ENCODE measurements at places on chromosomes 16 and 17.

DNA sequence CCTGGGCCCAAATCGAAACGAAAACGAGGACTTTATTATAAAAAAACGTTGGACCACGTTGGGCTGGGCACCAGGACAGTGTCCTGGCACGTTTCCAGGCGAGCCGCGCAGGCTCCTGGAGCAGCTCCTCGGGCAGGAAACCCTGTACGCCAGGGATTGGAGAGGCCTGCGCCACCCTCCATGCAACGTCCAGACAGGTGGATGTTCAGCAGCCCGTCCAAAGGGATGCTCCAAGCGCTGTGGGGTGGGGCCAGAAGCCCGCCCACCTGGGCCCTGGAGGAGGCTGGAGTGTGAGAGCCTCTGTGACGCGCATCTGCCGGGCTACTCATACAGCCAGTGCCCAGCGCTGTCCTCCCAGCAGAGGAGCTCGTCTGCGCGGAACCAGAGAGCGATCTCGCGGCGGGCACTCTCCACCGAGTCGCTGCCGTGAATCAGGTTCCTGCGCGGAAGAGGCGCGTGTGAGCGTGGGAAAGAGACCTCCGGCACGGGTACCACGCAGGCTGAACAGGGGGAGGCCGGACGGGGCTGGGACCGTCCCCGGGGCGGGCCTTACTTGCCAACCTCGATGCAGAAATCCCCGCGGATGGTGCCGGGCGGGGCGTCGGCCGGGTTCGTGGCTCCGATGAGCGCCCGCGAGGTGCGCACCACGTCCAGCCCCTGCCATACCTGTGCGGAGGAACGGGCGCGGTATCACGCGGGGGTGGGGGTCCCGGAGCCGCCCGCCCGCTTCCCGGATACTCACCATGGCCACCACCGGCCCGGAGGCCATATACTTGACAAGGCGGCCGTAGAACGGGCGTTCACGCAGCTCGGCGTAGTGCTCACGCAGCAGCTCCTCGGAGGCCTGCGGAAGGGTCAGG is 785 bp downstream of the NME3 start:
- no peak for DNase-seq

DNA sequence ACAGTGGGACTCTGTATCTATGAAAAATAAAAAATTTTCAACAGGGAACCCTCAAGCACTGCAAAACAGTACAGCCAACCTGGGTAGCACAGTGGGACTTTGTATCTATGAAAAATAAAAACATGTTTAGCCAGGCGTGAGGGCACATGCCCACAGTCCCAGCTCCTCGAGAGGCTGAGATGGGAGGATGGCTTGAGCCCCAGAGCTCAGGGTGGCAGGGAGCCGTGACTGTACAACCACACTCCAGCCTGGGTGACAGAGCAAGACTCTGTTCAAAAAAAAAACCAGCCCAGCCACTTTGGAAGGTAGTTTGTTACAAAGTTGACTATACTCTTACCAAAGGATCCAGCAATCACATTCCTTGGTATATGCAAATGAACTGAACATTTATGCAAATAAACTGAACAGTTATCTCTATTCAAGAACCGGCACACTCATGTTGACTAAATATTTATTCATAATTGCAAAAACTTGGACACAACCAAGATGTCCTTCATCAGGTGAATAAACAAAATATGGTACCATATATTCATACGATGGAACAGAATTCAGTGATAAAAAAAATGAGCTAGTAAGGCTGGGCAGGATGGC is 5.2 kb downstream of the RPH3AL start:
- no peak for DNase-seq

GRCh38 chr17:9170853-9171252 is 149.5 kb downstream of the NTN1 start:
- no peak for DNase-seq

- no peak for DNase-seq
Observed at GRCh38 chr16:73572135-73572828, 524.4 kb upstream of the ZFHX3 start.

GRCh38 chr16:84068041-84068440 is 25.4 kb upstream of the SLC38A8 start:
- no peak for DNase-seq
